ENCODE measurements at places on chromosomes 4 and X.

DNA sequence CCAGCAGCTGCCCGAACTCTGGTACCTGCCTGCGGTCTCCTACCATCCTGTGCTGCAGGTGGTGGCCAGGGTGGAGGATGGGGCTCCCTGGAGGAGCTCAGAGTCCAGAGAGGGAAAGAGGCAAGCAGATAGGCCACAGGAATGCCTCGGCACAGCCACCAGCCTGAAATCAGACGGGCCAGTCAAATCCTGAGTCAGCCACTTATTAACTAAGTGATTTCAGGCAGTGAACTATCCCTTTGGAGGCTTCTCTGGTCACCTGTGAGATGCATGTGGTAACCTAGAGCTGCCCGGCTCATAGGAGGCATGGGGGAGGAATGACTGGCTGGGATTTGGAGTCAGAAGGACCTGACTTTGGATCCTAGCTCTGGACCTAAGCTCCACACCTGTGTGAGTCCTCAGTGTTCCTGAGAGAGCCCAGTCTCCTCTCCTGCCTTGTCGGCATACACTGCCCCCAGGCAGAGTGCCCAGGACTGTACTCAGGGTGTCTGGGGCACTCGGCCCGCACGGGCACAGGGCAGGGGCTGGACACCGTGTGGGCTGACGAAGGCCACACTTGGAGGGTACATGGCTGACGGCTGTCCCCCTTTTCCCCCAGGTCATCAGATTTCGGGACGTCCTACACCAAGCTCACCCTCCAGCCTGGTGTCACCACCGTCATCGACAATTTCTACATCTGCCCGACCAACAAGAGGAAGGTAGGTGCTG is 96.4 kb upstream of the PSAPL1 start:
- DNase-seq = no peak

DNA sequence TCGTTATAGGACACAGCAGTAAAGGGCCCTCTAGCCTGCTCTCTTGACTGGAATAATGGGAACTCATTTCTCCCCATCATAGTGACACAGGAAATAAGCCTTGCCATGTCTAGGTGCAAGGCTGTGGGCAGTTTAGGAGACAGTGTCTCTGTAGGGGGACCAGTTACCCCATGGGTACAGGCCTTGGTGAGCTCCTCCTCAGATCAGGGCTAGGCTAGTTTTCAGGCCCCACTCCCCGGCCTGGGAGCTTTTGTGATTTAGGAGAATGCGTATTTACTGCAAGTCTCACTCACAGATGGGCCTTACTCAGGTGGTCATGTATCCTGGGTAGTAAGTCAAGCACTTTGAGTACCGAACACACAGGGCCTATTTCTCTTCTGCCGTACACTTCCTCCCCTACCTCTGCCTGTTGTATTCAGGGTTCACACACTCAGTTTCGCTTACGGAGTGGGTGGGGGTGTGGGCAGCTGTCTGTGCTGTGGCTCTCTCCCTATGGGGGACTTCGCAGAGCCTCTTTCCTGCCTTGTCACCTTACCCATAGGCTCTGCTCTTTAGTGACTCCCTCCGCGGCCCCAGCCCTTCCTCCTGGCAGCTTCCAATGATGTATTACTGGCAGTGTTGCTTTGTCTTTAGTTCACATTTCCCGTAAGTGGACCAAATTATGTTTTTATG is 34.2 kb downstream of the FAM193A start:
- DNase-seq = peak; percentile 45

DNA sequence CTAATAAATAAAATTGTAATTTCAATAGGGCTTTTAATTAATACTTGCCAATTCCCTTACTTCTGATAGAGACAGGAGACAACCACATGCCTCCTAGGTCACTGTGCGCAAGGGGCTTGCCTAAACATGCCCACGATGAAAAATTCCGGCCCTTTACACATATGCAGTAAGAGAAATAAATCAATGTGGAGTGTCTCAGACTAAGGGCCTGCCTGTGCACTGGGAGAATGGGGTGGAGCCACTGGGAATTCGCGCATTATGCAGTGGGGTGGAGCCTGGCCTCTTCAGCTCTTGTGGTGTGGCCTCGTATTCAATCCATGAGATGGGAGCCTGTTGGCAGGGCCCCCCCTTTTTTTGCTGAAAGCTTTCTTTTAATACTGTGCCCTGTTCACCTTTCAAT is 484.5 kb downstream of the PDGFC start:
- no peak for DNase-seq

GRCh38 chrX:33183361-33183760 is 28.0 kb downstream of the DMD start:
- no peak for DNase-seq

GRCh38 chr4:155094201-155094820 is 114.1 kb upstream of the NPY2R start:
- no peak for DNase-seq

- DNase-seq = no peak
Measured at GRCh38 chr4:87011340-87012034, 76.7 kb downstream of the AFF1 start.

GRCh38 chrX:50003467-50003866 is 81.1 kb downstream of the CLCN5 start:
- DNase-seq = no peak

DNA sequence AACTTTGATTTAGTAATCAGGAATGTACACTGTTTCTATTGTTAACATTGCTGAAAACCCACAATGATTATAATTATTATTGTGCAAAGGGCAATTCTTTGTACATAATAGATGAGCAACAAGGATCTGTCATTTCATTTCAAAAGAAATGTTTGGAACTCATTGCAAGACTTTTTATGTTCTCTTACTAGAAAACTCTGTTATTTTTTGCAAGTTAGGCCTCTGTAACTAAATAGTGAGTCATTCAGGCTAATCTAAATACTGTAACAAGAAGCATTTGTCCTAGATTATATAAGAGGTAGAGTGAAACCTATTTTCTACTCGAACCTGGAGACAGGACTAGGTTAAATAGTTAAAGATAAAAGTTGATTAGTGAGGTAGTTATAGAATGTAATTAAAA is 93.2 kb upstream of the FAM47B start:
- no peak for DNase-seq

- no peak for DNase-seq
Measured at GRCh38 chrX:26581091-26581490, 365.1 kb downstream of the MAGEB5 start.

- no peak for DNase-seq
Measured at GRCh38 chr4:78899302-78899701, 39.9 kb downstream of the PAQR3 start.

GRCh38 chrX:40467454-40467853 is 113.3 kb upstream of the ATP6AP2 start:
- no peak for DNase-seq

- DNase-seq = no peak
Measured at GRCh38 chr4:171629737-171630136, 183.5 kb upstream of the GALNTL6 start.

DNA sequence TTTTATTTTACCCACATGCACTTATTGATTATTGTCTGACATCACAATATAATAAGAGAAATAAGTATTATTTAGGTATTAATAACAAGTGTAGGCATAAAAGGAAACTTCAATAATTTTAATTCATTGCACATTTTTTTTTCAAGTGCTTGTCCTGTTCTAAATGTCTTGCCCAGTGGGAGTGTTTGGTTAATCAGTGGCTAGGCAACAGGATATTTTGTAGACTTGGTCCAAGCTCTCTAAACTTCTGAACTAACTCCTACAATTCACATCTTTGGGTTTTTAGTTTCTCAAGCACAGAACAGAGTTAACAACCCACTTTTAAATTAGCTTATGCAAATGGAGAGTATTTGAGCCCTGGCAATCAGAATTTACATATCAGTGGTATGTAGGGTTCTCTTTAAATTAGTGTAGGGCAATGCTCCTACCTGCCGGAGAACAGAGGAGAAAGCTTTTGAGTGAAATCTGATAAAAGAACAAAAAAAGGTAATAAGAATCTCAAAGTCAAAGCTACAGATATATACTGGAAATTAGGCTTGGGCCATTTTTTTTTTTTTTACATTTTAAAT is 353.5 kb downstream of the ADGRL3 start:
- DNase-seq = no peak

GRCh38 chr4:76782837-76783236 is 115.1 kb downstream of the SOWAHB start:
- no peak for DNase-seq

GRCh38 chr4:25818371-25818871 is 44.4 kb downstream of the SEL1L3 start:
- DNase-seq = no peak

DNA sequence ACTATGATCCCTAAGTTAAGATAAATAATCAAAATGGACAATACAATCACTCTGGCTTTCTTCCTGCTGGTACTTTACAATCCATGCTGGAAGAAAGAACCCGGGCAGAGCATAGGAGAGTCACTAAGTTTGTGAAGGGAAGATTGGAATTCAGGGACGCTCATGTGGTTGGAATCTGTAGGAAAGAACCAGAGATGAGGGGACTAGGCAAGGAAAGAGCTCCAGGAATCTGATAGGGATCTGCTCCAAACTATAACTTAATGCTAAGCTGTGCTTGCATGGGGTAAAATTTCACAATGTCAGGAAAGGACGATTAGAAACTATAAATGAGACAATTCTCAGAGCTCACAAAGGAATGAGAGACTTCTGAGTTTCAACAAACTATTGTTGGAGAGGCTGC is 167.5 kb downstream of the ADGRA3 start:
- no peak for DNase-seq

GRCh38 chr4:166042510-166043055 is 169.5 kb downstream of the TLL1 start:
- DNase-seq = no peak

- no peak for DNase-seq
Measured at GRCh38 chr4:189548484-189549125, 392.1 kb upstream of the FRG1 start.

DNA sequence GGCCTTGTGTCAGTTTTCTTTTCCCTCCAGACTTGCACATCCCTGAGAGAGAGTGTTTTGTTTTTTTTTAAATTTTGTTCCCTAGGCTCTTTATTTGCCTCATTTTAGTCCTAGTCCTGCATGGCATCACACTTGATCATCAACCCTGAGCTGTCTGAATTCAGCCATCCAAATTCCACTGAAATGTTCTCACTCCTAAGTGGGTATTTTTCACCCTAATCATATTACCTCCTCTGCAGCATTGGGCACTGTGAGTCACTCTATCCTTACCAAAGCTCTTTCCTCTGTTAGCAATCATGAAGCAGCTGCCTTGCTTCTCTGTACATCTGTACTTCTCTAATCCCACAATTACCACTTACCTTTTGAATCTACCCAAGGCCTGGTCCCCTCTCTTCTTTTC is 356.6 kb upstream of the MAGEB2 start:
- no peak for DNase-seq

GRCh38 chr4:182831376-182831775 is 85.8 kb downstream of the DCTD start:
- DNase-seq = no peak

DNA sequence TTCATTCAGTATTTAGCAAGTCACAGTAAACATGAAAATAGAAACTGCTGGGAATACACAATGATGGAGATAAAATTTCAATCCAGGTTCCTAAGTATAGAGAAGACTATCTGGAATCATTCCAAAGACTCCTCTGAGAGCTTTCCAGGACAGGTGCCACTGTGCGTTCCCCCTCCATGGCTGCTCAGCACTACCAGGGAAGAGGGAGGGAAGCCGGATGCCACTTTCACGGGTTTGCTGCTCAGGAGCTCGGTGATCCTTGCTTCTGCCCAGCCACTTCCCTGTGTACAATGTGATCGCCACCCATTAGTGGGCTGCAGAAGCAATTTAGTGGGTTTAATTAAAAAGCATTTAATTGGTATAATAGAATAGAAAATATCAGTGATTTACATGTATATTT is 94.5 kb downstream of the FNIP2 start:
- no peak for DNase-seq

- no peak for DNase-seq
Measured at GRCh38 chr4:71680706-71681105, 103.2 kb downstream of the GC start.

DNA sequence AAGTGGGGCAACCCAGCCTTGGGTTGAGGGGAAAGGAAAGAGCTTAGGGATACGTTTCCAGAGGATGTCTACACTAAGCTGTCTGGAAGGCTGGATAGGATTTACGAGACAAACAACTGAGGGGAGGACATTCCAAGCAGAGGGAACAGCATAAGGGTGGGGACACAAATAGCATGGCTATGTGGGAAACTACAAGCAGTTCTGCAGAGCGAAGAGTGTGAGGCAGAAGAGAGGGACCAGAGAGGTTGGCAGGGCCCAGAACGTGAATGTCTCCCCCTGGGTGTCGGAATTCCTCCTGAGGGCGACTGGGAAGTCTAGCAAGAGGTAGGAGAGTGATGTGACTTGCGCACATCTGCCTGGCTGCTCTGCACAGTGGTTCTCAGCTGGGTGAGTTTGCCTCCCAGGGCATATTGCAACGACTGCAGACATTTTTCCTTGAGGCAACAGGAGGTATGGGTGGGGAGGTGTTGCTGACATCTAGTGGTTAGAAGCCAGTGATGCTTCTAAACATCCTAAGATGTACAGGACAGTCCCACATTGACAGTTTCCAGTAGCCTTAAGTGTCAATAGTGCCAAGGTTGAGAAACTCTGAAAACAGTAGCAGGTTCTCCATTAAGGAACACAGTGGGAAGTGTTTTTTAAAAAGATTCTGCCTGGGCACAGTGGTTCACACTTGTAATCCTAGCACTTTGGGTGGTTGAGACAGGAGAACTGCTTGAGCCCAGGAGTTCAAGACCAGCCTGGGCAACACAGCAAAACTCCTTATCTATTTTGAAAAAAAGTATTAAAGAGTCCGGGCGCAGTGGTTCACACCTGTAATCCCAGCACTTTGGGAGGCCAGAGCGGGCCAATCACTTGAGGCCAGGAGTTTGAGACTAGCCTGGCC is 9.2 kb downstream of the NDUFA1 start:
- DNase-seq = peak; percentile 21

DNA sequence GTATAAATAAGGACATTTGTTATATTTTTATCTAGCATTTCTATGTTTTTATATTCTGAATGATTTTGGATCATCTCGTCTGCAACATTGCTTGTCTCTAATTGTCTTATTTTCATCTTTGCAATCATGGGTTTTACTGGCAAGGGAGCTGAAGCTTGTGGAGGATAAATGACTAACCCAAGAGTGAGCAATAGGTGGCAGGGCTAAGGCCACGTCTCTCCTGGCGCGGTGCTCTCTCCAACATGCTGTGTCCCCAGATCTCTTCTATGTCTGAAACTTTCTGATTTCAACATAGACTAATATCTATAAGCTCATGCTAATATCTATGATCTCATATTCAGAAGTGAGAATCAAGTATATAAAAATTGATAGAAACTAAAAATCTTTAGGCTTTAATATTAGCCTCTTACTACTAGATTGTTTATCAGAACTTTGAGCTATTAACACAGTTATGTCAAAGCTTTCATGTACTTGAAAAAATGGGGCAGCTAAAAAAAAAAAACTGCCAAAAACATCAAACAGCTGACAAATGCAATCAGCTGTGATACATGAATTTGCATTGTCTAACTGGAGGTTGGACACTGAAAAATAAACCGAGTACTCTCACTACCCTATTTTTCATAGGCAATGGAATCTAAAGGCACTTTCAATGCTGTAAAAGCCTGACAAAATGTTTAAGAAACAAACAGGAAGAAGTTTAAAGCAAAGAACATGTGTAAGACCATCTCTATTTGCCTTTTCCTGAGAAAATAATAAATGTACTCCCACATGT is 169.2 kb downstream of the TMA16 start:
- DNase-seq = no peak

All from activated T-cell treated with anti-CD3 and anti-CD28 coated beads, Interleukin-2, amount 50 U/mL, for 1 hour (primary cell).